ENCODE measurements at places on chromosomes 6 and 20.
A peak's percentile ranks its signal among the peaks of the same experiment; 100 is the strongest.

DNA sequence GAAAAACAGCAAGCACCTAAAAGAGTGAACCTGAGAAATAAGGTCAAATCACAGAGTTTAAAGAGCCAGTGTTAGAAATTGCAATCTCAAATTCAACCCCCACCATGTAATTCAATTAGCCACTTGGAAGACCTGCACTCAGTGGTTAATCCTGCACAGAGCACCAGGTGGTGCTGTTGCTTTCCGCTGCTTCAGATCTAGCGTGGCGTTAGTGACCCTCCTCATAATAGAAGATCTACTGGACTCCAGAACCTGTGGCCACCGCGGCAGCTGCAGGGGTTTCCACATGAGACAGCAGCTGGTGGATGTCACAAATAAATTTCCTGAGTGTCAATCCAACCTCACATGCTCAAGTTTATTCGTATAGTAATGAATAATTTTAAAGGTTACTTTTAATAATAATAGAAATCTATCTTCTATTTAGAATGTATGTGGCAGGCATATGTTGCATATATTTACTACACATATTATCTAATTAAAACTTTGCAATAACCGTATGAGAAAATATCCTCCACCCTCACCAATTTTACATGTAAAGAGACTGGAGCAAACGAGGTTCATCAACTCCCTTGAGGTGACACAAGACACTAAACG is 84.4 kb downstream of the SYNE1 start:
- peak; percentile 70 for DNase-seq

- DNase-seq, result no peak
Measured at GRCh38 chr6:140203661-140204147, 829.3 kb upstream of the CITED2 start.

- DNase-seq, result peak; percentile 55
Measured at GRCh38 chr6:25053875-25054371, 118.2 kb upstream of the RIPOR2 start.

DNA sequence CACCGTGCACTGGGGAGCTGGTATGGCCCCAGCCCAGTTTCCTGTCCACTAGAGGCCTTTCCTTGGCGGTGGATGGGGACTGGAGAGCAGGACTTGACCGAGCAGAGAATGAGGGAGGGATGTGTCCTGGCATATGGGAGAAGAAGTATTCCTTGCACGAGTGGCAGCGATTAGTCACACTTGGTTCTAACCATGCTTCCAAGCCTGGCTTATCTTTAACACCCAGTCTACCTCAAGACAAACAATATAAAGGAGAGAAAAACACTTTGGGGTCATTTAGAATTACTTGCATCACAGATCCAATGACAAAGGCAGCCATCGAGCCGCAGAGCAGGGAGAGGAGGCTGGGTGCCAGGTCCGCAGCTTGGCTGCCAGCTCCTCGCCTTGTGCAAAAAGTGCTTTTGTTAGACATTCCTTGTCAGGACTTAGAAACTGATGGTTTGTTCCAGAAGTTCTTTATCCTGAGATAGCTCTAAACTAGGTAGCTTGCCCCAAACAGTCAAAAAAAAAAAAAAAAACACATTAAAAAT is 214.9 kb upstream of the GMDS start:
- DNase-seq, result no peak

- no peak for DNase-seq
Measured at GRCh38 chr6:161270116-161270515, 3.7 kb downstream of the AGPAT4 start.

DNA sequence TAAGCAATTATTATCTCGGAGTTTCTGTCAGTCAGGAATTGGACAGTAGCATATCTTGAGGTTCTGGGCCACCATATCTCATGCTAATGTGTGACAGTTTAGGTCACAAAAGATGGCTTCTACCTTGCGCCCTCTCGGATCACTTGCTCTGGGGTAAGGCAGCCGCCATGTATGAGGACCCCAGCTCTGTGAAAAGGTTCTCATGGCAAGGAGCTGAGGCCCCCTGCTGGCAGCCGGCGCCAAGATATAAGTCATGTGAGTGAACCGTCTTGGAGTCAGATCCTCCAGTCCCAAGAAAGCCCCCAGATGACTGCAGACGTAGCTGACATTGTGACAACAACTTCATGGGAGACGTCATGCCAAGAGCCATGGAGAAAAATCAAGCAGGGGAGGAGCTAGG is 670.8 kb downstream of the KIF16B start:
- peak; percentile 20 for DNase-seq

All from NCI-H69 (cell line).